ENCODE measurements at places on chromosomes 6 and 20. TPM values are rescaled to one million over a fixed set of nuclear protein-coding genes. Genes with fewer than 3 reads are reported as not detected.

DNA sequence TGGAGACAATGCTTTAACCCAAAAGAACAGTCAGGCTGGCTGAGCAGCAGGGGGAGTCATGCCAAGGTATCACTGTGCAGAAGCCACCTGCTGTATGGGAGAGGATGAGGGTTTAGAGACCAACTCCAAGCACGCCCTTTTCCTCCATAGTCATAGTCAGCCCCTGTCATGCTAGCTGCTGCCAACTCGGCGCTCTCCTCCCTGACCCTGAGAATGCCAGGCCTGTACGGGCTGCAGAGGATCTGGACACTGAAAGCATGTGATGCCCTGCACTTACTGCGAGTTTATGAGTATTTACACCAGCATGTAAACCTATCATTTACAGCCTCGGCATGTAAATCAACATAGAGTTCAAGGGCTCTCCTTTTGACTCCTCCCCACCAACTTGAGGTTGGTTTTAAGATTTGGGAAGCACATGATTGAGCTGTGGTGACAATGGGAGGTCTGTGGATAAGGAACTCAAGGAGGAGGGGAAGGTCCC is 11.7 kb upstream of the SCUBE3 start:
- DNase-seq, result no peak

DNA sequence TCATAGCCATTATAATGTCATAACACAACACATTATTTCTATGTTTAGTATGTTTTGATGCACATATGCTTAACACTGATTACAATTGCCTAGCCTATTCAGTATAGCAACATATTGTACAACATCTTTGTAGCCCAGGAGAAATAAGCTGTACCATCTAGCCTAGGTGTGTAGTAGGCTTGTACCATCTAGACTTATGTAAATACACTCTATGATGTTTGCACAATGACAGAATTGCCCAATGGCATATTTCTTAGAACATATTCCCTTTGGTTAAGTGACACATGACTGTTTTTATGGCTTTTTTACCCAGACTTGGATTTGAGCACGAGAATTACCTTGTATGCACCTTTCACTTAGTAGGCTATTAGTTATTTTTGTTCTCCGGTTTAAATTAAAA is 64.5 kb upstream of the HIVEP1 start:
- DNase-seq, result no peak

The KCNK5 gene
- total RNA-seq, result 6.1 TPM

GRCh38 chr6:9511157-9511556 is 903.7 kb downstream of the TFAP2A start:
- peak; percentile 5 for DNase-seq

GRCh38 chr6:5191222-5191621 is 69.5 kb downstream of the LYRM4 start:
- DNase-seq, result no peak

- no peak for DNase-seq
Measured at GRCh38 chr6:80154160-80154559, 47.7 kb downstream of the BCKDHB start.

The STMND1 gene
- not detected for total RNA-seq

GRCh38 chr20:20593447-20594170 is 118.8 kb downstream of the RALGAPA2 start:
- DNase-seq, result peak; percentile 73

GRCh38 chr20:15333170-15333569 is 995.8 kb upstream of the FLRT3 start:
- no peak for DNase-seq

The ATP9A gene
- total RNA-seq, result 95.1 TPM

The C20orf96 gene
- 5.5 TPM for total RNA-seq

The CST3 gene
- 229 TPM for total RNA-seq

GRCh38 chr6:39050453-39051112 is 2.0 kb downstream of the GLP1R start:
- DNase-seq, result no peak

DNA sequence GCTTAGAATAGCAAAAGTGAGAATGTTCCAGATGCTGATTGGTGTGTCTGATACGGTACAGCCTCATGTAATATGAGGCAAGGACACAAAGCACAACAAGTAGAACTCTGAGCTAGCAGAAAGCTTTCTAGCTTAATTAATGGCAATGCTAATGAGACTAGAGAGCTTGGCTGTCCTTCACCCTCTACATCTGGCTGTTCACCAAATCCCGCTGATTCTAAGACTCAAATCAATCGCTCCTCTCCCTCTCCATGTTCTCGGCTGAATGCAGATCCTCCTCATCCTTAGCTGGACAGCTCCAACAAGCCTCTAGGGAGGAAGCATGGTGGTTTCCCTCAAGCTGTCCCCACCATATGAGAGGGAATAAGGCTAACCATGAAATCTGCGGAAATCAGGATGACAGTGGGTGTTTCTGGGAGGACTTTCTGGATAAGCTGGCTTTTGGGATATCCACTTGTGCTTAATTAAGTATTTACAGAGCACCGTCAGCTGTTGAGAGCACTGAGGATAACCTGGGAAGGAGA is 128.9 kb downstream of the FOXC1 start:
- peak; percentile 25 for DNase-seq

The CFB gene
- 7.1 TPM for total RNA-seq

The ULBP1 gene
- 0.41 TPM for total RNA-seq
